Astrocyte (in vitro differentiated cells and primary cell): ENCODE measurements at places on chromosomes 7 and 10.

- DNase-seq: no peak
Observed at GRCh38 chr7:114083166-114084001, 164.6 kb upstream of the PPP1R3A start.

- DNase-seq: no peak
Observed at GRCh38 chr10:3169271-3169670, 3.3 kb downstream of the PITRM1 start.

GRCh38 chr10:131980761-131981428 is 828 bp downstream of the BNIP3 start:
- no peak for DNase-seq

DNA sequence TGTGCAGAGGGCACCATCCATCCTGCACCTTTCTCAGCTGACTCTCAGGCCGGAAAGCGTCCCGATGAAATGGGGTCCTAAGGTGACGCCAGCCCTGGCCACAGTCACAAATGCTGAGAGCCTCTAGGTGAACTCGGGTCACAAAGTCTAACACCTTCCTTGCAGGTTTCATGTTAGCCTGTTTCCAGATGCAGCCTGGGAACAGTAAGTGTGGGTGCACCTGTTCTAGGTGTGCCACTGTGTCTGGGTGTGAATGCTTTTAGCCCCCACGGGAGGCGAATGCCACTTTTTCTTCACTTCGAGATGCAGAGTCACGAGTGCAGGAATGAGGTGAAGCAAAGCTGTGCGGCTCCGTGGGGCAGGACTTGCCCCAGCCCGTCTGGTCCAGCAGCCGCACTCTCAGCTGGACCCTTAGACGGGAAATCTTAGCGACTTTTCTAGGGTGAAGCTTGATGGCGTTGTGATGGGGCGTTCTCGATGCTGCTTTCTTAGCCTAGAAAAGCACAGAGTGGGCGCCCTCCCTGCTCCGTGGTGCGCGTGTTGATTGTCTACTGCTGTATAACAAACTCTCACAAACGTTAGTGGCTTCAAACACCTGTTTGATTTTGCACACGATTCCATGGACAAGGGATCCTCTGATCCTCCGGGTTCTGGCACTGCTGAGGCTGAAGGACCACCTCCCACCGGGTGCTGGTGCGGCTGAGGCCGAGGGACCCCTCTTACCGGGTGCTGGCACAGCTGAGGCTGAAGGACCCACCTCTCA is 13.6 kb upstream of the VIPR2 start:
- DNase-seq: no peak

GRCh38 chr10:113108194-113108835 is 158.3 kb downstream of the TCF7L2 start:
- DNase-seq: no peak

DNA sequence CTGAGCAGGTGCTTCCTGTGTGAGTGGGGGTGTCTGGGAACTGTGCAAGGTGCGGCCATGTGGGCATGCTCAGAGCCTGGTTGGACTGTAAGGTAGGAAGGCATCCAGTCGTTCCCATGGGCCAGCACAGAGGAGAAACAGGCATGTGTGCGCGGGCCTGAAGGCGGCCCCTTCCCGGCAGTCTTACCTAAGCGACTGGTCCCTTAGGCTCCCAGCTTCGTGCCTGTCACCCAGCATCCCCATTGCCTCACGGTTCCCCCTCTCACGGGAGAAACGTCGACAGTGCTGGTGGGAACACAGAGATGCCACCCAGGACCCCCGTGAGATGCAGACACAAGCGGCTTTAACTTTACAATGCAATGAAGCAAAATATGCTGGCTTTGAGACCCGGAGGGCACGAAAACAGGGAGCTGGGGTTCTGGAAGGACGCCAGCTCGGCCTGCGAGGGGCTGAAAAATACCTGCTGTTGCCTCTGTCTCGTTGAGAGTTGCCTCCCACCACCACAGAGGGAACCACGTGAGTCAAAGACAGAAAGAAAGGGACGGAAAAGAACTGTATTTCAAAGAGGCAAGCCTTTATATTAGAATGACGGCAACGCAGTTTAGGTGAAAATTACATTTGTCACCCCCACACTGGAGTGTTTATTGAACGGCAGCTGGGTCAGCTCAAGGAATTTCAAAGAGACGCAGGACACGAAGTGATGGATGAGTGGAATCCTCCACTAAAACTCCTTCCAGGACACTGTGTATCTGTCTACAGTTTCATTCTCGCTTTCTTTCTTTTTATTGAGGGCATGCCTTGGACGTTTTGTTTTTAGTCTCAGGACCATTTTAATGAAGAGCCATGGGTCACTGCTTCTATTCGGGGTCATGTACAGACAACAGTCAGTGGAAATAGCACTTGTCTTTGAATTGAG is 128.4 kb downstream of the DNAJB6 start:
- no peak for DNase-seq

GRCh38 chr10:12473491-12473890 is 124.1 kb downstream of the CAMK1D start:
- no peak for DNase-seq
